ENCODE measurements at places on chromosomes 13 and 19. TPM values are rescaled to one million over a fixed set of nuclear protein-coding genes. Genes with fewer than 3 reads are reported as not detected.
A peak's percentile ranks its signal among the peaks of the same experiment; 100 is the strongest.

DNA sequence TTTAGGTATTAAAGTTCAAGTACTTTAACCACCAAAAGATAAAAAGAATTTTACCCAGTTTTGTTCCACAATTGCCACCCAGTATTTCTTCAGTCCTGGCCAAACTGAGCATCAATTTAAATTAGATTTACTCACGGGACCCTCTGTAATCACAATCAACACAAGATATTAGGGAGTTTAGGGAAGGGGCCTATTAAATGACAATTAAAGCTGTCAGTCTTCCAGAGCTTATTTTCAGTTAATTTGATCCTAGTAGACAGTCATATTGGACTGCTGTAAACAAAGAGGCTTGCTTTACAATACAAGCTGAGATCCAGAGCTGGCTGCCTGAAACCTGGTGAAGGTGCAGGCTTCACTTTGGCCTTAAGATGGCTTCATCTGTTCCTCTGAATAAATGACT lies 321.2 kb upstream of the NBEA start:
- no peak overlapping the region for H3K27ac ChIP-seq
- H3K36me3 ChIP-seq, result no peaks in the 10 kb centered on the region
- no peaks in the 10 kb centered on the region for H3K27me3 ChIP-seq
- H3K4me1 ChIP-seq, result no peaks in the 10 kb centered on the region
- no peak for DNase-seq
- H3K4me3 ChIP-seq, result no peak overlapping the region

S1PR5 gene
- total RNA-seq, result not detected

GRCh38 chr19:6728346-6728745 lies 7.9 kb upstream of the C3 start:
- no peak overlapping the region for H3K4me3 ChIP-seq
- DNase-seq, result no peak
- no peak overlapping the region for H3K27ac ChIP-seq
- no peaks in the 10 kb centered on the region for H3K36me3 ChIP-seq
- H3K4me1 ChIP-seq, result no peaks in the 10 kb centered on the region

GRCh38 chr13:94198681-94199080 lies 280.8 kb downstream of the DCT start:
- H3K27ac ChIP-seq, result no peak overlapping the region
- DNase-seq, result no peak
- no peaks in the 10 kb centered on the region for H3K36me3 ChIP-seq
- no peaks in the 10 kb centered on the region for H3K27me3 ChIP-seq
- no peak overlapping the region for H3K4me3 ChIP-seq

GRCh38 chr13:27279506-27279905 lies 8.9 kb downstream of the RASL11A start:
- no peaks in the 10 kb centered on the region for H3K36me3 ChIP-seq
- no peak for DNase-seq
- H3K4me1 ChIP-seq, result no peaks in the 10 kb centered on the region
- no peak overlapping the region for H3K27ac ChIP-seq
- no peaks in the 10 kb centered on the region for H3K27me3 ChIP-seq

- H3K4me3 ChIP-seq, result no peak overlapping the region
- no peaks in the 10 kb centered on the region for H3K36me3 ChIP-seq
- no peak overlapping the region for H3K27ac ChIP-seq
These were observed 2.7 kb downstream of the CCDC106 start for GRCh38 chr19:55650602-55651230.

- peak within 1 kb of the TSS; percentile 30 for H3K27ac ChIP-seq
- no peaks in the 10 kb centered on the region for H3K4me1 ChIP-seq
- no peak within 1 kb of the TSS for H3K4me3 ChIP-seq
- no peaks in the 10 kb centered on the region for H3K27me3 ChIP-seq
These were observed at the start of gene FUT2 for GRCh38 chr19:48695743-48696352. Gene FUT2, plus strand, starts transcription at chr19:48695971. Its CDS starts 6,986 bp downstream, at chr19:48702957.

DNA sequence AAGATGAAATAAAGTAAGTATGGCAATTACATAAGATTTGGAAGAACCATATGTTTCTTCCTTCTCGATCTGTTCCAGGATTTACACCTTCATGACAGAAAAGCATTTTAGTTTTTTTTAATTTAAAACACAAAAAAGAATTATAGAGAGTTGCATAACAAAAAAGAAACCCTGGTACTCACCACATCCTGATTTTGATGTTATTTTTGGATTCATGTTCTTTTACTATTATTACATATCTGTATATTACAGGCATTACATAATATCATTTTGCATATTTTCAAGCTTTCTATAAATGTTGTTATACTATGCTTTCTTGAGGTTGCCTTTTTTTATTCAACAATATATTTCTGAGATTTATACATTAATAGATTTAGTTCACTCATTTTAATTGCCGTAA lies 6.7 kb upstream of the KATNAL1 start:
- no peaks in the 10 kb centered on the region for H3K36me3 ChIP-seq
- H3K27me3 ChIP-seq, result no peaks in the 10 kb centered on the region
- no peak overlapping the region for H3K27ac ChIP-seq
- DNase-seq, result no peak
- no peaks in the 10 kb centered on the region for H3K4me1 ChIP-seq

GRCh38 chr13:27201661-27202060 lies 30.1 kb upstream of the USP12 start:
- H3K27ac ChIP-seq, result no peak overlapping the region
- H3K4me3 ChIP-seq, result no peak overlapping the region
- H3K27me3 ChIP-seq, result no peaks in the 10 kb centered on the region
- H3K36me3 ChIP-seq, result no peaks in the 10 kb centered on the region
- H3K4me1 ChIP-seq, result no peaks in the 10 kb centered on the region

DNA sequence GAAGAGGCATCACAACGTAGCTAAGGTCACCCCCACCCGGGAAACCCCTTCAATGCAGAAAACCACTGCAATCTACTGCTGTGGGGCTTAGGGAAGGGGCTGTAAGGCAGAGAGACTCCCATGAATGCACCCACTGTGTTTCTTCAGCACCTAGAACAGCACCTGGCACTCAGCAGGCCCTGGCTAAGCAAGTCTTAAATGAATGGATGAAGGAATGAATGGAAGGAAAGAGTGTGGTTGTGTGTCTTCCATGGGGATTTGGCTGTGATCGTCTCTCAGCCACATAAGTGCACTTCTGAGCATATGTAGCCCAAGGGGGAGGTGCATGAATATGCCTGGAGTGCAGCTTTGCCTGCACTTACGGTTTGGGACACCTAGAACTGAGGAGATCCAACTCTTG lies 2.9 kb downstream of the CCDC159 start:
- H3K27ac ChIP-seq, result no peak overlapping the region
- H3K36me3 ChIP-seq, result no peaks in the 10 kb centered on the region
- H3K4me3 ChIP-seq, result no peak overlapping the region
- no peaks in the 10 kb centered on the region for H3K4me1 ChIP-seq

- no peak for DNase-seq
- no peaks in the 10 kb centered on the region for H3K4me1 ChIP-seq
- H3K4me3 ChIP-seq, result no peak overlapping the region
- no peaks in the 10 kb centered on the region for H3K27me3 ChIP-seq
These were observed 17.4 kb upstream of the POU2F2 start for GRCh38 chr19:42149447-42150202.

KLK4 gene
- total RNA-seq, result 3.4 TPM

FUZ gene
- 22.3 TPM for total RNA-seq

KLF1 gene
- not detected for total RNA-seq

AKT1S1 gene
- 26.7 TPM for total RNA-seq

F2RL3 gene
- 20.0 TPM for total RNA-seq

DNA sequence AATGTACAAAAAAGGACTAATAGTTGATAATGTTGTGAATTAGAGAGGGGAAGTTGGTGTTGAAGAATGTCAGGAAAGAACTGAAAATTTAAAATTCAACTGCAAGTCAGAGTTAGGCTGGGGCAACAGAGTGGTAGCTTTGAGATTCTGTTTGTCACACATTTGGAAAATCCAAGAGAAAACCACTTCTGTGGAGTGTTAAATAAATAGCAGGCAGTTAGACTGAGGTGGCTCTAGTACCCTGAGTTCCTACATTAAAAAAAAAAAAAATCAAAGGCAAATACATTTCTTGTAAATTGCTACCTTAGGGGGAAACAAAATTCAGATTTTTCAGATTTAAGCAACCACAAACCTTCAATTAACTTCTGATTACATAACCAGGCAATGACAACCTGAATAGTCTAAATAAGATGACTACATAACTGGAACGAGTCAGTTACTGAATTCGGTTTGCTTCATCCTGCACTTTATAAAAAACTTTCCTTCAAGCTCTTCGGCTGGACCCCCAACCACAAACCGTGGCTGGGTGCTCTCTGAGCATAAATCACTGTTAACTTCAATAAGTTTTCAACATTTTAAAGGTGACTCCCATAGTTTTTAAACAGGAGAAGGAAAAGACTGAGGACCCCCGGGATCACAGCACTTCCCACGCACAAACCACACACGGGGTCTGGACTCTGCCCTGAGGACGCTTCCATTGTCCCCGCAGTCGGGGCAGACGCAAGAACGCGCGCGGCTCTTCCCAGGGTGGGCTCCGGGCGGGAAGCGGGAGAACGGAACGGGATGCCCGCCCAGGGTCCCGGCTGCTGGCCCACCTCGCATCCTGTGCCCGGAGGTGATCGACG lies 725 bp downstream of the ZNF682 start:
- no peaks in the 10 kb centered on the region for H3K36me3 ChIP-seq
- H3K4me1 ChIP-seq, result no peaks in the 10 kb centered on the region
- H3K27ac ChIP-seq, result peak overlapping the region; percentile 60

GRCh38 chr19:11387162-11388034 lies 3.3 kb upstream of the EPOR start:
- peaks cover 12% of the 10 kb centered on the region for H3K27me3 ChIP-seq
- peaks cover 13% of the 10 kb centered on the region for H3K4me1 ChIP-seq
- no peaks in the 10 kb centered on the region for H3K36me3 ChIP-seq
- DNase-seq, result no peak
- no peak overlapping the region for H3K4me3 ChIP-seq

DNA sequence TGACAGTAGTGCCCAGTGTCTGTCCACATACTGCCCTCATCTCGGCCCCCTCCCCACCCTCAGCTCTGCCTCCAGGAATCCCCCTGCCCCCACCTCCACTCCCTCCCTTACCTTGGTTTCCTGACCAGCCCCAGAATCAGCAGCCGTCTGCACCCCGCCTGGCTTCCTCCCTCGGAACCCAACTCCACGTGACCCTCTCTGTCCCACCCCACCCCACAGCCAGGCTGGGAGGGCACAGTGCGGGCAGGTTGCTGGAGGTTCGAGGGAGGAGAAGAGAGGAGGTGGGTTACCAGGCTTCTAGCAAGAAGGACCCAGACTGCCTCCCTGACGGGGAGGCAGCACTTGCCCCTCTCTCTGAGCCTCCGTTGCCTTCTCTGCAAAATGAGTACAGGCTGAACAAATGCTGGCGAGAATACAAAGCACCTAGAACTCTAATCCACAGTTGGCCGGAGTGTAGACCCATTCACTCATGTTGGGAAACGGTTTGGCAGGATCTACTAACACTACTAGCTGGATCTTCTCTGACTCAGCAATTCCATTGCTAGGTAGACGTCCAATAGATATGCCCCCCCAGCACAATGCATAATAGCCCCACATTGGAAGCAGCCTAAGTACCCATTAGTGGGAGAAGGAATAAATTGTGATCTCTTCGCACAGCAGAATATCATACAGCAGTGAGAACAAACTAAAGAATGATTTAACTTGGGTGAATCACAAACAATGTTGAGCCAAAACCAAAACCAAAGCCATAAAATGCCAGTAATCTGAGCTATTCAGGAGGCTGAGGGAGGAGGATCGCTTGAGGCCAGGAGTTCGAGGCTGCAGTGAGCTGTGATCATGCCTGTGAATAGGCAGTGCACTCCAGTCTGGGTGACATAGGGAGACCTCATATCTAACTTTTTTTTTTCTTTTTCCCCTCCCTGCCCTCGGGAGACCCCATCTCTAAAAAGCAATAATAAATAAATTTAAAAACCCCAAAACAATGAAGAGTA lies at the start of gene RASAL3:
Gene RASAL3 (minus strand): TSS at position 151 of the 992 bp plus-strand sequence. CDS start 186 bp downstream, outside the sequence.
- no peak within 1 kb of the TSS for H3K27ac ChIP-seq
- no peaks in the 10 kb centered on the region for H3K27me3 ChIP-seq
- no peaks in the 10 kb centered on the region for H3K36me3 ChIP-seq
- no peak for DNase-seq
- H3K4me1 ChIP-seq, result peaks cover 5% of the 10 kb centered on the region
- H3K4me3 ChIP-seq, result no peak within 1 kb of the TSS

NEK5 gene
- total RNA-seq, result 7.9 TPM

CXCL17 gene
- not detected for total RNA-seq

SPACA4 gene
- not detected for total RNA-seq

DNA sequence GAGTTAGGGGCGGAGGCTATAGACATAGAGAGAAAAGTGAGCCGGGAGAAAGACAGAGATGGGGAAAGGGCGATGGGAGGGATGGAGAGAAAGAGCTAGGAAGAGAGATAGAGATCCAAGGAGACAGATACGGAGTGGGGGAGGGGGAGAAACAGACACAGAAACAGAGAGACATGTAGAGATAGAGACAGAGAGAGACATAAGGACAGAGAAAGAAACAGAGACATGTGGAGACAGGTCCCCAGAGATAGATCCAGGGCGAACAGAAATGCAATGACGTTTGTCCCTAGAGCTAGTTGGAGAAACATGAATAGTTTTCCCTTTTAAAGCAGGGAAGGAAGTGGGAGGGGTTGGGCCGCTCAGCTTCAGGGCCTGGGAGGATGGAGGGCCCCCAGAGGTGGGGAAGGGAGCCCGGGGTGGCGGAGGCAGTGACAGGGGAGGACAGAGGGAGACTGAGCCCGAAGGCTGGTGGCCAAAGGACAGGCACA lies 4.6 kb downstream of the PPP1R14A start:
- peak overlapping the region; percentile 92 for H3K27ac ChIP-seq
- peak overlapping the region; percentile 16 for H3K4me3 ChIP-seq
- no peaks in the 10 kb centered on the region for H3K27me3 ChIP-seq
- peak; percentile 55 for DNase-seq
- H3K36me3 ChIP-seq, result no peaks in the 10 kb centered on the region

LYPD5 gene
- 0.51 TPM for total RNA-seq

- no peak overlapping the region for H3K4me3 ChIP-seq
- no peak overlapping the region for H3K27ac ChIP-seq
- H3K4me1 ChIP-seq, result no peaks in the 10 kb centered on the region
- no peaks in the 10 kb centered on the region for H3K36me3 ChIP-seq
- H3K27me3 ChIP-seq, result no peaks in the 10 kb centered on the region
These were observed 1674.5 kb upstream of the SLC10A2 start for GRCh38 chr13:104740641-104741222.

GRCh38 chr13:94656176-94656575 lies 54.5 kb downstream of the GPR180 start:
- no peaks in the 10 kb centered on the region for H3K27me3 ChIP-seq
- no peaks in the 10 kb centered on the region for H3K4me1 ChIP-seq
- DNase-seq, result no peak
- H3K27ac ChIP-seq, result no peak overlapping the region
- no peak overlapping the region for H3K4me3 ChIP-seq

DNA sequence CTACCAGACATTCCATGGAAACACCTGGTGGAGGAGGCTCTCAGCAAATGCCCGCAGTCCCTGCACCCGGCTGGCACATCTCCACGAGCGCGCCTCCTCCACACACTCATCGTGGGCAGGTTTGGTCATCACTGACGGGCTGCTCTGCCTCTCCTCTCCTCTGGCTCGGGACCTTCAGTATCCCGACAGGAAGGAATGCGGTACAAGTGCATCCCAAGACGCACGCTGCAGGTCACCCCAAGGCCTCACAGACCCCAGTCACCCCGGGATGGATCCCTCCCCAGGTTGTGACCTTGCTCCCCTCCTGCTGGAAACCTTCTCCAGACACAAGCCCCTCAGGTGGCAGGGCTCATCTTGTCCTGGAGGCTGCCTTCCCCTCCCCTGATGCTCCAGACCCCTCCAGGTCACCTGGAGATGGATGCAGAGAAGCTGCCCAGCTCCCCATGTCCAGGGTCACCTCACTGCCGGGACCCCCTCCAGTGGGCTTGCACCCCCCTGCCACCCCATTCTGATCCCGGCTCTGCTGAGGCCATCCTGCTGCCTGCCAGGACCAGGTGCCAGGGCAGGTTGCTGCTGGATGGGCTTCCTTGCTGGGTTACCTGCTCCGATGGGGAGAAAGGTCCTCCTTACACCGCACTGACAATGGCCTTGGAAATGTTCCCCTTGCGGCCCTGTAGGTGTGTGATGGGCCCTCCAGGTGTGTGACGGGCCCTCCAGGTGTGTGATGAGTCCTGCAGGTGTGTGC lies 29.9 kb downstream of the C13orf46 start:
- no peak overlapping the region for H3K27ac ChIP-seq
- H3K36me3 ChIP-seq, result no peaks in the 10 kb centered on the region
- H3K4me1 ChIP-seq, result no peaks in the 10 kb centered on the region
- H3K4me3 ChIP-seq, result no peak overlapping the region

Data from uterus (tissue), 4 donors.